ENCODE measurements at places on chromosomes 1 and 21. TPM values are rescaled to one million over a fixed set of nuclear protein-coding genes. Genes with fewer than 3 reads are reported as not detected.
A peak's percentile ranks its signal among the peaks of the same experiment; 100 is the strongest.

Gene FMO4
- 4.5 TPM for total RNA-seq

Gene SLC35A3
- total RNA-seq: 26.7 TPM

Gene C21orf91
- total RNA-seq: 21.4 TPM

Gene GJA4
- 6.1 TPM for total RNA-seq

Gene NCF2
- total RNA-seq: 19.1 TPM

Gene RSPO1
- total RNA-seq: 10.4 TPM

Gene HSD3B1
- 1.2 TPM for total RNA-seq

Gene RXFP4
- total RNA-seq: not detected

Gene LCA5L
- total RNA-seq: 0.89 TPM

- DNase-seq: no peak
Observed at GRCh38 chr1:83064589-83065242, 934.2 kb downstream of the TTLL7 start.

DNA sequence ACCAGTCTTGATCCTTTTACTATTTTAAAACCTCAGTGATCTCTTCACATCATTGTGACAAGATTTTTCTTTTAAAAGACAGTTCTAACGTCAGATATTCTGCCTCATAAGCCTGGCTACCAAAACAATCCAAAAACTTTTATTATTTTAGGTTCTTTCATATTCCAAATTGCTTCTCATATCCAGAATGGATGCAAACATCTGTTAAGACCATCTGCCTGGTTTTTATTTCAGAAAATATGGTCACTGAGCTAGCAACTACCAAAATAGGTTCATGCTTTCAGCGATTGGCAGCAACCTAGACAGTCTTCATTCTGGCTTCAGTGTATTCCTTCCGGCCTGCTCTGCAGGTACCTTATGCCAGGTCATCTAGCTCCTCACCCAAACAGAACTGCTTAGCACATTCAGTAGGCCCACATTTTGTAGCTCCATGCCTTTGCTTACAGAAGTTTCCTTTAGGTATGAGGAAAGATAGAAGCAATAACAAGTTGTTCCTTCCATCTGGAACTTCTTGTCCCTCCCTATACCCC is 59.0 kb upstream of the CACYBP start:
- no peak for DNase-seq

- no peak for DNase-seq
Observed at GRCh38 chr1:42221952-42222606, 57.5 kb upstream of the GUCA2A start.

GRCh38 chr1:40530735-40531380 is 579 bp upstream of the ZNF684 start:
- peak; percentile 61 for DNase-seq

DNA sequence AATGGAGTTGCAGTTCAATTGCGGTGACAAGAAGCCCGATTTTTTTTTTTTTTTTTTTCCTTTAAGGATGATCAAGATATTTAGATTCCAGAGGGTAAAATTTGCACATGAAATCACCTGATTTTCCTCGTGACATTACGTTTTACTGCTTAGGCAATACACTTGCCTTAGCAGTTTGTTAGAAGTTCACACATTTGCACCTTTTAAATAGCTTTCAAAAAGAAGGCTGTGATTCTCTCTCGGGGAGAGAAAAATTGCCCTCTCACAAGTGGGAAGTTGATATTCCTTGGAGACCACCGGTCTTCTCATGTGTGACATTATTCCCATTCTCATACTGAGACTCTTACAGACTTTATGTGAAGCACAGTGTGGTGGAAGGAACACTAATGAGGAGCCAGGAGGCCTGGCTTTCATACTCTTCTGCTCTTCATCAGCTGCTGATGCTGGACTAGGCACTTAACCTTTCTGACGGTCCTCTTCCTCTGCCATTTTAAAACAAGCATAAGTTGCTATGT is 69.8 kb upstream of the HSPA13 start:
- no peak for DNase-seq

GRCh38 chr1:174156437-174156836 is 2.9 kb upstream of the RABGAP1L start:
- DNase-seq: no peak

GRCh38 chr21:32977216-32977615 is 48.5 kb upstream of the OLIG2 start:
- no peak for DNase-seq

DNA sequence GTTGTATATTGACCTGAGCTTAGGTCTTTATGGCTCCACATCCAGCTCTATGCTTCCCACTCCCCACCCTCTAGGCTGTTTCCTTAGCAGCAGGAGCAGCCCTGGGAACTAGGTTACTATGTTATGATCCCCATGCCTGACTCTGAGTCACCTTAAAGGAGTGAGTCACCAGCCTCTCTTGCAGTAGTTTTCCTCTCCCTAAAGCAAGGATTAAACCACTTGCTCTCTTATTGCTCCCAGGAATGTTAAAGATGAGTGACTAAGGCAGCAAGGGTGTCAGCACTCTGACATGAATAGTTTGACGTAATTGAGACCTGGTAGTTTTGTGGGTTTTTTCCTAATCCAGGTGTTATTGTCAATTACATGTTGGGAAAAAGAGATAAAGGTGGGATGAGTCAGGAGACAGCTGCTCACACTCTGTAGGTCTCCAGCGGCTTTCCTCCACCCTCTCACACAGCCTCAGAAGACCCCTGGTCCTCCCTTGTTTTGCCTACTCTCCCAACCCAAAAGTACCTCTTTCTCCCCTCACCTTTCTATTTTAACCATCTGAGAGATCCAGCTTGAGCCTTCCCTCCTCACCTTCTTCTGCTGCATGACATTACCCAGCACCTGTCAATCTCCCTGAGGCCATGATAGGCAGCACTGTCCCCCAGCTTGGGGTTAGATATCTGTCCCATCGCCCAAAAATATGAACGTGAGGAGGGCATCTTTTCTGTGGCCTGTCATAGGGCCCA is 369.1 kb upstream of the VAMP3 start:
- DNase-seq: no peak

- no peak for DNase-seq
Observed at GRCh38 chr1:98490099-98490498, 171.4 kb upstream of the SNX7 start.

DNA sequence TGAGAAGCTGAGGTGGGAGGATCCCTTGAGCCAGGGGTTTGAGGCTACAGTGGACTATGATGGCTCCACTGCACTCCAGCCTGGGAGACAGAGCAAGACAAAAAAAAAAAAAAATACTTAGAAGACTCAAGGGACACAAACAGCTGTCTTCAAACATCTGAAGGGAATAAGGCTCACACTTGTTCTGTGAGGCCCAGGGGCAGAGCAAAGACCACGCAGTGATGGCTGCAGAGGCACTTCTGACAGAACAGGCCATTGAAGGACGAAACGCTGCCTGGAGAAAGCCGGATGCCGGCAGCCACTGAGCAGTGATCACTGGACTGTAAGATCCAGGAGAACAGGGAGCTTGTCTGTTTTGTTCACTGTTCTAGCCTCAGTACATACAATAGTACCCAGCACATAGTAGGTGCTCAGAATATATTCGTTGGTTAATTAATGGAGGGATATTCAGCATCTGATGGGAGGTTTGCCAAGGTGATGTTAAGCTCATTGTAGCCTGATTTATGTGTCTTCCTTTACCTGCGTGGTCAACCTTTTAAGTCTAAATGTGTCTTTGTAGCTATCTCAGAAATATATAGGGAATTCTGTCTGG is 12.1 kb upstream of the NDC1 start:
- DNase-seq: no peak

- no peak for DNase-seq
Observed at GRCh38 chr1:194586302-194586701, 1399.9 kb upstream of the B3GALT2 start.

- no peak for DNase-seq
Observed at GRCh38 chr1:66346057-66346795, 187.7 kb upstream of the SGIP1 start.

- DNase-seq: no peak
Observed at GRCh38 chr1:62989497-62989896, 205.6 kb downstream of the ATG4C start.

DNA sequence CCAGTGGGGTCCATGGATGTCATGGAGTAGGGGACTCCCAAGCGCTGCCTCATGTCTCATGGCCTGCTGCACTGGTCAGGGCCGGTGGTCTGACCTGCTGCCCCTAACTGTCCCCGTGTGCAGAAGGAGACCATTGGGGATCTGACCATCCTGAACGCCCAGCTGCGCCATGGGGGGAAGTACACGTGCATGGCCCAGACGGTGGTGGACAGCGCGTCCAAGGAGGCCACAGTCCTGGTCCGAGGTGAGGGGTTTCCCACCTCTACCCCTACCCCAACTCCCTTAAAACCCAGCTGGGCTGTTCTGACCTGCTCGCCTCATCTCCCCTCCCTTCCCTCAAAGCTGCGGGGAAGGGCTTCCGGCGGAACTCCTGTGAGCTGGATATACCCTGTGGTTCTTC is 18.6 kb downstream of the TMEM81 start:
- DNase-seq: no peak

GRCh38 chr21:34762786-34763185 is 94.0 kb downstream of the CLIC6 start:
- peak; percentile 13 for DNase-seq

- DNase-seq: no peak
Observed at GRCh38 chr1:248009681-248010080, 3.8 kb upstream of the OR2L5 start.

- no peak for DNase-seq
Observed at GRCh38 chr1:182909578-182909977, 43.4 kb downstream of the SHCBP1L start.

Data from skin of body (tissue), 3 donors.